ENCODE measurements at places on chromosomes 13 and 19.

GRCh38 chr19:40610396-40611064 is 9.4 kb downstream of the LTBP4 start:
- peak; percentile 71 for DNase-seq

DNA sequence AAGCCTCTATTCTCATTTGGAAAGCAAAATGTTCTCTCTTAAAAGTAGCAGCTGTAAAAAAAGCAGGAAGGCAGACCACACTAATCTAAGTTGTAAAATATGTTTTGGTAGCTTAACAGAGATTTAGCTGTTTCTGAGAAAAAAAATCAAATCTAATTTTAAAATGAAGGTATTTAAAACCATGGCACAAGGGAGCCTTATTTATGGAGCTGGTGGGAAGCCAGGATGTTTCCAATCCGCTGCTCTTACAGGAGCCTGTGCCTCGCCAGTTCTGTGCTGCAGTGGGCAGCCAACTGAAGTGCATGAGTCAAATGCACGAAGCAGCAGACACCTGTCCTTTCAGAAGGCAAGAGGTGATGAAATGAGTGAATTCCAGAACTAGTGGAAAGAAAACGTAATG is 28.2 kb downstream of the GPC6 start:
- no peak for DNase-seq

- DNase-seq = no peak
These were observed 37.2 kb downstream of the LTBP4 start for GRCh38 chr19:40638327-40638726.

GRCh38 chr13:85347251-85347650 is 452.0 kb downstream of the SLITRK6 start:
- DNase-seq = no peak

- no peak for DNase-seq
These were observed 13.2 kb downstream of the GTF2F2 start for GRCh38 chr13:45133396-45134118.

GRCh38 chr19:952049-952679 is 26.3 kb downstream of the ARID3A start:
- no peak for DNase-seq

DNA sequence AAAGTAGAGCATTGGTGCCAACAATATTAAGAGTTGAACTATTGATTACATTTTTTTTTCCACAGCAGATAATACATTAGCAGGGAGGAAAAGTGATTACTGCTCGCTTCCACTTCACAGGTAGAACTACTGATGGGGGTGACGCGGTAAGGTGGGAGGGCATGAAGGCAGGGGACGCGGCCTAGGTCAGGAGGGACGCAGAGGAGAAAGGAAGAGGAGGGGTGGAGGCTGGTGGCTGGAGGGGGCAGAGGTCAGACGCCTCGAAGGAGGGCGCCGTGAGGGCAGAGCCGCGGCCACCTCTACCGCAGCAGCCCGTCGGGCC is 287 bp upstream of the B3GLCT start:
- no peak for DNase-seq

DNA sequence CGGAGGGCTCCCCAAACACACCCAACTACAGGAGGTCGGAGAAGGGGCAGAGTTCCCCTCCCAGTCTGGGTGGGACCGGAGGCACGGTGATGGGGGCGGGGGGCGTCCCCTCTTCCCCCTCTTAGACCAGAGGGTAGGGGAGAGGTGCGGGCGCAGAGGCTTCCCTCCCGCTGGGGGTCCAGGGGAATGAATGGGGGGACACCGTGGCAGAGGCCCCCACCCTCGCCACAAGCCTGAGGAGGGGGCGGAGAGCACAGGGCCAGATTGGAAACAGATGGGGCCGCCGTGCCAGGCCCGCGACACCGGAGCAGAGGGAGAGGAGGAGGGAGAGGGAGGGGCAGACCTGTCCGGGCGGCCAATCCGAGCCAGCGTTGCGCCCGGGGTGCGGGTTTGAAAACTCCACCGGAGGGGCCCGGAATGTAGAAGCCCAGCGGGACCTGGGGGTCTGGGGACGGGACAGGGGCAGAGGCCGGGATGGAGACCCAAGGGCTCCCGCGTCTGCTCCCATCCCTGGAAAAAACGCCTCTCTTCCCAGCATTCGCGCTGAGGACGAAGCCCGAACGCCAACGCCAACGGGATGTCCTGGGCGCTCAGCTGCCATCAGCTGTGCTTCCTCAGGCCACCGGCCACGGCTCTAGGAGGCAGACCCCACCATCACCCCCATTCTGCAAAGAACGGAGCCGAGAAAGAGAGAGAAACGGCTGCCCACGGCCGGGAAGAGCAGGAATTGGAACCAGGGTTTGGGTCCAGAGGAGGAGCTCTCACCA is 46.8 kb downstream of the PTPRS start:
- DNase-seq = no peak

Measured in activated T-cell treated with anti-CD3 and anti-CD28 coated beads, Interleukin-2, amount 50 U/mL, for 72 hours (primary cell).